Hindlimb muscle (tissue), 1 donor: ENCODE measurements at places on chromosomes 1 and 21.
A peak's percentile ranks its signal among the peaks of the same experiment; 100 is the strongest.

- no peak for DNase-seq
These were observed 250.9 kb upstream of the DAB1 start for GRCh38 chr1:57674801-57675200.

DNA sequence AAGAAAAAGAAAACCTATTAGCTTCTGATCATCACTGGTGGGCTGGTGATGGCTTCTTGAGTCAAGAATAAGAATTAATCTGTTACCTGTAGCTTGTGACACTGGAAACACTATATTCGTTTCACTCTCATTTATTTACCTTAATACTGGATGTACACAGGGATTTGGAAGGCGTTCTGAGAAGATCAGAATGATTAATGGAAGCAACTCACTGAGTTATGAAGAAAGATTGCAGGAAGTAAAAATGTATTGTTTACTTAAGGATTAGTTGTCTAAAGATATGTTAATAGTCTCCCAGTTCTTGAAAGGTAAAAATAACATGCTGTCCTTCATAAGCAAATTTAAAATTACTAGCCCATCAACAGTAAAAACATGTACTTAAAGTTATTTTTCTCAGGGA lies 644.9 kb upstream of the NCAM2 start:
- no peak for DNase-seq

DNA sequence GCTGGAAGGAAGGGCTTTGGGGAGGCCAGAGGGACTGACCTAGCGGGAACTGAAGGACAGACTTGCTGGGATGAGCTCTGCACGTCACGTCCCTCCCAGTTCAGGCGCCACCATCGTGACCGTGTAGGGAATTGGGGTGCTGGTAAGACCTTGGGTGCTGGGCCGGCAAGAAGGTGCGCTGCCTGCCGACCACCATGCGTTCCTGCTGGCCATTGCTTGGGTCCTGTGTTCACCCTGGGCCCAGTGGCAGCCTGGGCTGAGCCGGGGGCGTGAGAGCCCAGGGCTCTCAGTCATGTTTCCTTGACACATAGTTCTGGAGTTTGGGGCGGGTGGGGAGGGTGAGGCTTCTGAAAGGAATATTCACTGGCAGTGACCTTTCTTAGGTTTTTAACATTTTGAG lies 176.0 kb downstream of the CAMTA1 start:
- peak; percentile 6 for DNase-seq

GRCh38 chr1:19064906-19065450 lies 108.5 kb upstream of the IFFO2 start:
- DNase-seq: no peak

DNA sequence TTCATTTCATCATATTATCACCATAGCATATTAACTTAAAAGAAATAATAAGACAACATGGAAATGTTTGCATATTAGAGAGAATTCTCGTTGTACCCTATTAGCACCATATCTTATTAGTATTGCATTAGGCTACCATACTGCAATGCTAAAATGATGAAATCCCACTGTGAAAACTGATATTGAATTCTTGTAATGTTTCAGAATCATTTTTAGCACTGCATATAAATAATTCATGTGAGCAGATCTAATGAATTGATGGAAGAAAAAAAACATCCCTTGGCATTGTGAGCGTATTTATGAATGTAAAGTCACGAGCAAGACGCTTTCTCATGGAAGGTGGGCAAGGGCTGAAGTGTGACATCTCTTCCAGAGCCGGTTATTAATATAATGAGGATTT lies 257.1 kb upstream of the PTBP2 start:
- DNase-seq: no peak

GRCh38 chr1:110085671-110086070 lies 15.2 kb upstream of the ALX3 start:
- DNase-seq: no peak

- no peak for DNase-seq
These were observed 164.9 kb upstream of the USP25 start for GRCh38 chr21:15564907-15565306.

DNA sequence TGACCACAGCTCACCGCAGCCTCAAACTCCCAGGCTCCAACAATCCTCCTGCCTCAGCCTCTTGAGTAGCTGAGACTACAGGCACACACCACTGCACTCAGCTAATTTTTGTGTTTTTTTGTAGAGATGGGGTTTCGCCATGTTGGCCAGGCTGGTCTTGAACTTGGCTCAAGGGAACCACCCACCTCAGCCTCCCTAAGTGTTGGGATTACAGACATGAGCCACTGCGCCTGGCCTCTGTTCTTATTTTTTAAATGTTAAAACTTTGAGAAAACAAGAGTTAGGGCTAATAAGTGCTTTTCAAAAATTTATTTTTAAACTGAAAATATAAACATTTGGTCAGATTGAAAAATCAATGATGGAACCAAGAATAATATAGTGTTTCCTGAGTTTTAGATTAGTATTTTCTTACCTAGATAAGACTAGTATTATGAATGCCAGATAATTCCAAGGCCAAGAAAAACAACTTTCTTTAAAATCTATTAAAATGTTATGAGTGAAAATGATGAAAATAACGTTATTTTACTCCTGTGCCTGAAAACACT lies 66.2 kb upstream of the S1PR1 start:
- no peak for DNase-seq

- peak; percentile 89 for DNase-seq
These were observed 21.6 kb upstream of the BCL10 start for GRCh38 chr1:85297855-85298629.

DNA sequence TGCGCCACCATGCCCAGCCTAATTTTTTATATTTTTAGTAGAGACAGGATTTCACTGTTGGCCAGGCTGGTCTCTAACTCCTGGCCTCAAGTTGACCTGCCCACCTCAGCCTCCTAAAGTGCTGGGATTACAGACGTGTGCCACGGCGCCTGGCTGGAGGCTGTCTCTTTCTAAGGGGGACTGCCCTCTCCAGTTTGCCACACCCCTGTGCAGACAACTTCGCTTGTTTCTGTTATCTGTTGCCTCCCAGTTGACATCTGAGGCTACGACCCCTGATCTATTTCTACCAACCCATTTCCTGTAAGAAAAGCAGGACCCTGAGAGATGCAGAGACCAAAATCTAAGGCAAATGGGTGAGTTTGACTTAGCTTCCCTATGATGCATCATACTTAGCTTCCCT lies 24.0 kb upstream of the VASH2 start:
- DNase-seq: no peak

DNA sequence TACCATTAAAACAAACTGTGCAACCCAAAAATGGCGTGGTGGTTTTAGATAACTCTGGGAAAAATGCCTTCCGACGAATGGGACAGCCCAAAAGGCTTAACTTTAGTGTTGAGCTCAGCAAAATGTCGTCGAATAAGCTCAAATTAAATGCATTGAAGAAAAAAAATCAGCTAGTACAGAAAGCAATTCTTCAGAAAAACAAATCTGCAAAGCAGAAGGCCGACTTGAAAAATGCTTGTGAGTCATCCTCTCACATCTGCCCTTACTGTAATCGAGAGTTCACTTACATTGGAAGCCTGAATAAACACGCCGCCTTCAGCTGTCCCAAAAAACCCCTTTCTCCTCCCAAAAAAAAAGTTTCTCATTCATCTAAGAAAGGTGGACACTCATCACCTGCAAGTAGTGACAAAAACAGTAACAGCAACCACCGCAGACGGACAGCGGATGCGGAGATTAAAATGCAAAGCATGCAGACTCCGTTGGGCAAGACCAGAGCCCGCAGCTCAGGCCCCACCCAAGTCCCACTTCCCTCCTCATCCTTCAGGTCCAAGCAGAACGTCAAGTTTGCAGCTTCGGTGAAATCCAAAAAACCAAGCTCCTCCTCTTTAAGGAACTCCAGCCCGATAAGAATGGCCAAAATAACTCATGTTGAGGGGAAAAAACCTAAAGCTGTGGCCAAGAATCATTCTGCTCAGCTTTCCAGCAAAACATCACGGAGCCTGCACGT lies 82.1 kb downstream of the PRDM2 start:
- peak; percentile 68 for DNase-seq

DNA sequence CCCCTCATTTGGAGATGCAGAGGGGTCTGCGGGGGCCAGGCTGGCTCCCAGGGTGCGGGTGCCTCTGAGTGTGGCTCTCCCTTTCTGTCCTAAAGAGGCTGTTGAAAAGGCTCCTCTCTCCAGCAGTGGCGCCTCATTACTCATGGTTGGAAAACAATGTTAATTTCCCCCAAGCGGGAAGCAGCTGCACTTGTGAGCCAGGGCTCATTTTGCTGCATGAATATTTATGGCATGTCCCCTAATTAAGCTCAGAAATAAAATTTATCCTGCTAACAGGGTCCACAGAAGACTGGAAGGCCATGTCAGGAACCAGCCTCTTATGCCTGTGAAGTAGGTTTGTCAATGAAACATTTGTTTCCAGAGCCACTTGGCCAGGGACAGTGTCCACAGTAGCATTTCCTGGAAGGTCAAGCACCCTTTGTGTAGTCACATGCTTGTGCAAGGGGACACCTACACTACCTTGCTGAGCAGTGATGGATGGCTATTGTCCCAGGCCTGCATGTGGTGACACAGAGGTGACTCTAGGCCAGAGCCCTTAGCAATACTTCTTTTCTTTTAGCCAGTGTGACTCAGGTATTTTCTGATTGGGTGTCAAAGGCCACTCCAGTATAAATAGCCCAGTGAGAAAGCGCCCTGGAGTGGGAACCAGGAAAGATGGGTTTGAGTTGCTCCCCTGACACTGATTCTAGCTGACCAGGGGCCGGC lies 259.0 kb downstream of the FOXD2 start:
- DNase-seq: no peak

- no peak for DNase-seq
These were observed 17.4 kb downstream of the KIAA0319L start for GRCh38 chr1:35539824-35540261.

GRCh38 chr1:27994060-27994459 lies 34.3 kb downstream of the XKR8 start:
- DNase-seq: no peak

GRCh38 chr1:66436378-66437135 lies 97.4 kb upstream of the SGIP1 start:
- no peak for DNase-seq

- no peak for DNase-seq
These were observed 19.6 kb upstream of the CLCA4 start for GRCh38 chr1:86527306-86527705.

DNA sequence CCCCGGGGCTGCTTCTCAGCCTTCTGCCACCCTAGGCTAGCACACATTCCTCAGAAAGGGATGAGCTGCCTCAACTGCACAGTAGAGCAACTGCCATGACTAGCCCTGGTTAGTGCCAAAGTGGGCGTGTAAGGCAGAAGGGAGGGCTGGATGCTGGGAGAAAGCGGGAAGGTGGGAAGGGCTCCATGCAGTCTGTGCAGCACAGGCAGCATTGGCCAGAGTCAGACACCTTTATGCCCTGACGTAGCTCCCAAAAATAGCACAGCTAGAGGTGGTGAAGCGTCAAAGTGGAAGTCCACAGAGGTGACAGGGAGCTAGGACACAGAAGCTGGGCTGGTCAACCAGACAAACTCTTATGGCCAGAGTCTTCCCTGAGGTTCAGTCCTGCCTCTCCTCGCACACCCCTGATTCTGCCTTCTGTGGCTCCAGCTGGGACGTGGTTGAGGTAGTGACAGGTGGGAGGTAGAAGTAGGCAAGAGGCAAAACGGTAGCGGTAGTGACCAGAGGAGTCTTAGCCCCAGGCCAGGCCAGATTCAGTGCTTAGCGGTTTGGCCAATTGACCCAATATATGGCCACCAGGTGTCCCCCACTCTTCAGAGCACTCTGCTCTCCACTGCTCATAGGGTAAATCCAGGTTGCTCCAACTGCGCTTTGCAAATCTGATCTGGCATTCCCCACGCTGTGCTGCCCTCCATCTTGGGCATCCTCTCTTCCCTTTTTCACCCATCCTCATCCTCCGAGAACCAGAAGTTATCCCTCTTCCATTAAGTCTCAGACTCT lies 45.6 kb downstream of the DDX20 start:
- DNase-seq: no peak

- peak; percentile 92 for DNase-seq
These were observed 958 bp upstream of the CKS1B start for GRCh38 chr1:154973344-154974101.

DNA sequence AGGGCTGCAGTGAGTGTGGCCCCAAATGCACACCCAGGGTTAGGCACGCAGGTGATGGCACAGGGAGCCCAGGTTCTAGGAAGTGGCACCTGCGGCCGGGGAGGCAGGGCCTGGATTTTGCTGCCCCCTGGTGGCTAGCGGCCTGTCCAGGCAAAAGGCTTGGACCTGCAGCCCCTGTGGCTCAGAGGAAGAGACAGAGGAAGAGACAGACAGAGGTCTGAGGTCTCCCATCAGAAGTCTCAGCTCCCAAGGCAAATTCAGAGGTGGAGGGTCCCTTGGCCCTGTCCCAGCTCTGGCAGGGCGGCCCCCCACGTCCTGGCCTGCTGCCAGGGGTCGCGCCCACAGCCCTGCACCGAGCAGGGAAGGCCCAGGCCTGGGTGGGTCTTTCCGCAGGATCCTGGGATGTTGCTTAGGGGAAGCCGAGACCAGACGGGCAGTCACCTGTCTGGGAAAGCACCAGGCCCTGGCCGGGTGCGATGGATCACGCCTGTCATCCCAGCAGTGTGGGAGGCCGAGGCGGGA lies 8.0 kb upstream of the TNFRSF14 start:
- DNase-seq: peak; percentile 81

DNA sequence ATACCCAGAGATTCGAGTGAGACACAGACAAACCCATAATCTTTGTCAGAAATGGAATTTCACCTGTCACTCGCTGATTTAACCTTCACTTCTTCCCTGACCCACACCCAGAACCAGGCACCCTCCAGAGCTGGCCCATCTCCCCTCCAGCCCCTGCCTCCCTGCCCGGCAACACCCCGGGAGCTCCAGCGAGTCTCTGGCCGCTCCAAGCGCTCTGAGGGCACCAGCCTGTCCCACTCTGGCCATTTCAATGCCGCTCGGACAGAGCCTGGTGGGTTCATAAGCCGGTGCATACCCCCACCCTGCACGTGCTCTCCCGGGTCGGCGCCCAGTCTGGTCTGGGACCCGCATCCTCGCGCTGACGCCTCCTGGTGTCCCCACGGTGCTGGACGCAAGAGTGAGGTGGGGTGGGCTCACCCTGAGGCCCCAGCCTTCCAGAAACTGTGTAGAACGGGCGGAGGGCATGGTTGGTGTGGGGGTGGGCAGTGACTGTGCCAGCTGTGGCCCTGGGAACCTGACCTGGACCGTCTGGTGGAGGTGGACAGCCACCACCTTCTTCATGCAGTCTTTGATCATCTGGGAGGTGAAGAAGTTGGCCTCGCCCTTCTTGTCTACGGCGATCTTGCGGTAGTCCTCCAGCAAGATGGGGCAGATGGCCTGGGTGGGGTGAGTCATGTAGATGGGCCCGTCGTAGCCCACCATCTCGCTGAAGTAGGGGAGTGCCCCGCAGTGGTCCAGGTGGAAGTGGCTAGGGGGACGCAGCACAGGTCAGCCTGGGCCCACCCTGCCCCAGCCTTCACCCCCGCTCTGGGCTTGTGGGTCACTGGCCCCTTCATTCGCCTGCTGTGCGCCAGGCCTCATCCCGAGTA lies 5.4 kb downstream of the INTS11 start:
- no peak for DNase-seq

- no peak for DNase-seq
These were observed 553.4 kb downstream of the PLPP3 start for GRCh38 chr1:56025942-56026341.

DNA sequence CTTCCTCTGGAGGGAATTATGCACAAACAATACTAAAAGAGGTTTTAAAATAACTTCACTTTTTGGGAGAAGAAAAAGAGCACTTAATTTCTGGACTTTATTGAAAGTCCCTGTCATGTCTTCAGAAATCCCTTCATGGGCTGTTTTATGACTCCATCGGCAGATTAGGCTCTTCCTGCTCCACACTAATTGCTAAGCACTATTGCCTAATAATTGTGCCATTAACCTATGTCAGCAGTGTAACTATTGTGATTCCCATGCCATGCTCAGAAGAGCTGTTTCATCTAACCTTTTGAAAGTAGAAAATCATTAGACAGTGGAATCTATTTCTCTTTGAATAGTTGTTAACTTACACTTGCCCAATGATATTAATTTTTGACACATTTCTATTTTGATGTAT lies 489.3 kb upstream of the RUNX1 start:
- no peak for DNase-seq
